ENCODE measurements at places on chromosomes 1 and 21. TPM values are rescaled to one million over a fixed set of nuclear protein-coding genes. Genes with fewer than 3 reads are reported as not detected.

The SPSB1 gene
- 168 TPM for total RNA-seq

The FHAD1 gene
- total RNA-seq: not detected

The ADAM30 gene
- not detected for total RNA-seq

The CAPN9 gene
- 23.7 TPM for total RNA-seq

Data from Peyer's patch (tissue), 4 donors.